Activated naive CD4-positive, alpha-beta T cell treated with anti-CD3 and anti-CD28 coated beads for 36 hours (primary cell): ENCODE measurements at places on chromosomes 3 and 15. TPM values are rescaled to one million over a fixed set of nuclear protein-coding genes. Genes with fewer than 3 reads are reported as not detected.

Gene SLC15A2
- total RNA-seq = 0.49 TPM

Gene IL17RD
- total RNA-seq = not detected

Gene STRIT1
- not detected for total RNA-seq

Gene IDH3A
- 117 TPM for total RNA-seq

Gene ACOX2
- not detected for total RNA-seq

Gene RHCG
- not detected for total RNA-seq

Gene FAIM
- 3.4 TPM for total RNA-seq
